M059J (cell line): ENCODE measurements at places on chromosomes 4 and X. TPM values are rescaled to one million over a fixed set of nuclear protein-coding genes. Genes with fewer than 3 reads are reported as not detected.

- DNase-seq = peak; percentile 68
Observed at GRCh38 chr4:7073526-7074390, 5.9 kb upstream of the GRPEL1 start.

DNA sequence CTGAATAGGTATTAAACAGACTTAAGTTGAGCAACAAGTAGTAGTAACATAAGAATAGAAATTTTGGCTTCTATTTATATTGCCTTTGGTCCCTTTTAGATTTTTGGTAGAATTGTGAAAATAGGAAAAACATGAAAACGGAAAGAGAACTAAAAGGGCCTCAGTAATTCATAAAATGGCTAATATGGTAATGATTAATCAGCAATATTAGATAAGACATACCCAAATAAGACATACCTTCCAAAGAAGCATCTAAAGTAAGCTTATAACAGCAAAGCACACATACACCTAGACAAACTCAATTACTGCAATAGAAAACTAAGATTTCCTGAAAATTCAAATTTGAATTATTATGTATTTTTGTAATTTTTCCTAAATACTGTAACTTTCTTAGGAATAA lies 46.4 kb downstream of the CHIC2 start:
- DNase-seq = no peak

DNA sequence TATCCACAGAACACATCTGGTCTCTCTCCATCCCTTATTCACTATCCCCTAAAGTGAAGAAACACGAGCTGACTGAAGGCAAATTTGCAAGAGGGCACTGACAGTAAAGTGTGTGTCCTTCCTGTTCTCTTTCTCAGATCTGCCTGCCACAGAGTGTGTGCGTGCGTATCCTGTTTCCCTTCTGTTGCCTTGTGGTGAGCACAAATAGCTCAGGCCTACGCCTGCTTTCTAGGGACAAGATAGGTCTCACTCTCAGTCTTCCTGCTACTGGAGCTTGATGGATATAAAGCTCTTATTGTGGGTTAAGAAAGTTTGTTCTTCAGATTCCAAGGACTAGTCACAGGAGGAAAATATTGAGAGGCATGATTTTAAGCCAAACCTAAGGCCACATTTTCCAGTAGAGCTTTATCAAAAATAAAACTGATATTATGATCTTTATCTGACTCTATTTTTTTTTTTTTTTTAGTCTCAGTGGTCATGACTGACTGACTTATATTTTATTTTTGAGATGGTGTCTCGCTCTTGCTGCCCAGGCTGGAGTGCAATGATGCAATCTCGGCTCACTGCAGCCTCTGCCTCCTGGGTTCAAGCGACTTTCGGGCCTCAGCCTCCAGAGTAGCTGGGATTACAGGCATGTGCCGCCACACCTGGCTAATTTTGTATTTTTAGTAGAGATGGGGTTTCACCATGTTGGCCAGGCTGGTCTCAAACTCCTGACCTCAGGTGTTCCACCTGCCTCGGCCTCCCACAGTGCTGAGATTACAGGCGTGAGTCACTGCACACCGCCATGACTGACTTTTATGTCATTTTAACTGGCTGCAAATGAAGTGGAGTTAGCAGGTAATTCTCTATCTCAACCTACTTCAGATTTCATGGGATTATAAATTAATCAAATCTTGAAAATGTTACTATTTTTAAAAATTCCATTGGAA lies 140.3 kb upstream of the SH3RF1 start:
- peak; percentile 23 for DNase-seq

DNA sequence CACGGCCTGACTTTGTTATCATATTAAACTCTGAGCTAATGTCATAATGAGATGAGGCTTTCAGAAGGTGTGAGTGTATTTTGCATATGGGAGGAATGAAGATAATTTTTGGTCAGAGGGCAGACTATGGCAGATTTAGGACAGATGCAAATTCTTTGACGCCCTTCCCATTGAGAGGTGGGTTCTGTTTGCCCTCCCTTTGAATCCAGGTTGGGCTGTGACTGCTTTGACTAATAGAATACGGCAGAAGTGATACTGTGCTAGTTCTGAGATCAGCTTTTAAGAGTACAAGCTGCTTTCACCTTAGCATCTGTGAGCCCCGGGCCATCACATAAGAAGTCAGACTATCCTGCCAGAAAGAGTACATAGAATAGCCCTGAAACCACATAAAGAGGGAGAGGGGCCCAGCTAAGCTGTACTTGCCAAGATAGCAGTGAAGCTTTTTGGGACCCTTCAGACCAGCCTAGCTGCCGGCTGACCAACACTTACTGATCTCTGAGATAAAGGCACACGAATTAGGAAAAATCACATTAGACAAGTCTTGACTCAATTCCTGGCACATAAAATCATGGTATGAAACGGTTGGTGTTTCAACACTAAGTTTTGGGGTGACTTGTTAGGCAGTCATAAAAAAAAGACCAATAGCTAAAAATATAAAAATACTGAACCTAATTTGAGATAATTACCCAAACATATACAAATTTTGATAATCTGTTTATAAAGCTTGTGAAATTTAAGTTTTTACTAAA lies 166.7 kb upstream of the SH3RF1 start:
- DNase-seq = no peak

DNA sequence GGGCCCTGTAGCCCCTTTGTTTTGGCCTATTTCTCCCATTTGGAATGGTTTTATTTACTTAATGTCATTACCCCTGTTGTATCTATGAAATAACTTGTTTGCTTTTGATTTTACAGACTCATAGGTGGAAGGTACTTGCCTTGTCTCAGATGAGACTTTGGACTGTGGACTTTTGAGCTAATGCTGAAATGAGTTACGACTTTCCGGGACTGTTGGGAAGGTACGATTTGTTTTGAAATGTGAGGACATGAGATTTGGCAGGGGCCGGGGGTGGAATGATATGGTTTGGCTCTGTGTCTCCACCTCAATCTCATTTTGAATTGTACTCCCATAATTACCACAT lies 39.4 kb downstream of the NLRP2B start:
- DNase-seq = no peak

DNA sequence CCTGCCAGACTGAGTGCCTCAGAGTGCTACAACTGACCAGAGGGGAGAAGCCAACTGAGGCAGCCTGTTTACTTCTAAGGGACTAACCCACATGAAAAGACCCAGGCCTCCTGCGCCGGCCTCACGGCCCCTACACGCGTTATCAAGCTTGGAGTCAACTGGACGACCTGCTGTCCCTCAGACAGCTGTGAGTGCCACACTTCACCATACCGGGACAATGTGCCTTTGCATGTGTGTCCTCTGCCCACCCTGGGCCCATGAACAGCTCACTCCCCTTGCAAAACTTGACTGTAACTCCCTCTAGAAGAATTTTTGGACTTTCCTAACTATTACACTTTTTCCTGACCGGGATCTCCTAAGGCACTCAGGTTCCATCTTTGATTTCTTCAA lies 1.8 kb downstream of the NOP14 start:
- no peak for DNase-seq

DNA sequence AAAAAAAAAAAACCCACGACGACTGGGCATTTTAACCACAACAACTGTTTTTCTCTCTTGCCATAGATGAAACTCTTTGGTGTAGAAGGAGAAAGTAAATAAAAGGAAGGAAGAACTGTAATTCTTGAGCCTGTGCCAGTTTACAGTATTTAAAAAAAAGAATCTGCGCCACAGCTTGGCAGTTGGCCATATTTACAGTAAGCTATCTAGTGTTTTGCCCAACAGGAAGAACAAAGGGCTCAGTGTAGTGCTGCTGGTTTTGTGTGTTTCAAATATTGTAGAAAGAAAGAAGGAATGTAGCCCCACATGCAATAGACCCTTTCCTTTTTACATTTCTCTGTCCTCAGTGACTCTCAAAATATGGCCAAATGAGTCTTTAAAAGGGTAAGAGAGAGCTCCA lies 66.1 kb downstream of the NR3C2 start:
- DNase-seq = peak; percentile 46

DNA sequence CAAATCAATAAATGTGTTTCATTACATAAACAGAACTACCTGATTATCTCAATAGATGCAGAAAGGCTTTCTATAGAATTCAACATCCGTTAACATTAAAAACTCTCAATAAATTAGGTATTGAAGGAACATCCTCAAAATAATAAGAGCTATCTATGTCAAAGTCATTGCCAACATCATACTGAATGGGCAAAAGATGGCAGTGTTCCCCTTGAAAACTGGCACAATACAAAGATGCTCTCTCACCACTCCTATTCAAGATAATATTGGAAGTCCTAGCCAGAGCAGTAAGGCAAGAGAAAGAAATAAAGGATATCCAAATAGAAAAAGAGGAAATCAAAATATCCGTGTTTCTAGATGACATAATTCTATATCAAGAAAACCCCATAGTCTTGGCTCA lies 466.4 kb downstream of the MAGEE1 start:
- peak; percentile 2 for DNase-seq

DNA sequence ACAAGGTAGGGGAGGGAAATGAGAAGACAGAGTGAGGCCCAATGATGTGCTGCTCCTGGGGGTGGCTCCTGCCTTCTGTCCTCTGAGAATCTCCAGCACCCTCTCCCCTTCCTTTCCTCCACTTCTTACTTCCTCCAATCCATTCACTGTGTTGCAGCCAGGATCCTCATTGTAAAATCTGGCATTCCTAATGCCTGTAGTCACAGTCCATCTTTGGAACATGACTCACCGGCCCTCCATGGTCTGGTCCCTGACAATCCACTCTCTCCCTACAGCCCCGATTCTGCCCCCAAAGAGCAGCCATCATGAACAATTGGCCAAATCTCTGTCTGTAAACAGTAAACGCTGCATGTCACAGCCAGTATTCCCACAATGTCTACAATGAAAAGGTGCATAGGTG lies 72.9 kb downstream of the CLNK start:
- peak; percentile 93 for DNase-seq

DNA sequence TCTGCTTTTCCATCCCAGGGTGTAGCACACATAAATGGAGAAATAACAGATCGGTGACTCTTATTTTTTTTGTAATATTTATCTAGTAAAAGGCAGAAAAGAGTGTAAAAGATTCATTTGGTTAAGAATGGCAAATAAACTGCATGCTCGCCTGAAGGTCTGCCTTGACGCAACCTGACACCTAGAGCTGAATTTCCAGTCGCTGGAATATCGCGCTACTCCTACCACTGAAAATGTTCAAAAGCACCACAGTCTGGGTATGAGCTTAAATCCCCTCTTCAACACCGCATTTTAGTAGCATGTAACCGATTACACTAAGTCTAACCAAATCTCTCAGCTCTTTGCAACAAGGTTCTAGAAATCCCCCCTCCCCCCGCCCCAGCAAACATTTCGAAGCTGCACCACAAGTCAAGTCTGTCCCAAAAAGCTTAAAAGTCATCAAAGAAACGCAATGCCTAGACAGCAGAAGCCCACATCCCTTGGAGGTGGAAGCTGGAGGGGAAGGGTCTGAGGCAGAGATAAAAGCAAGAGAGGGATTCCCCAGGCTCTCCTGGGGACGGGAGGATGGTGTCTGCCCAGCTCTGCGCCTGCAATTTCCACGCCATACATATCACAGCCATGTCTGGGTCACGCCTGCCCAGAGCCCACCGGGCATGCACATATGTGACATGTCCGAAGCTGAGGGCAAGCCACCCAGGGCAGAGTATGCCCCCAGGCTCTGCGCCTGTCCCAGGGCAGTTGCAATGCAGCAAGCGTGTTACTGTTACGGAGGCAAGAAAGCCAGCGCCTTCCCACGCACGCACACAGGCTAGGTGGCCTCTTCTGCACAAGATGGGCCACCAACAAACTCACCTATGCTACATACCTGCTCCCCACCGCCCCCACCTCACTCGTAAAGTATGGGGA lies 1.4 kb downstream of the FGF13 start:
- DNase-seq = no peak

The SLC16A2 gene
- 56.5 and 78.7 TPM in 2 replicates for total RNA-seq

DNA sequence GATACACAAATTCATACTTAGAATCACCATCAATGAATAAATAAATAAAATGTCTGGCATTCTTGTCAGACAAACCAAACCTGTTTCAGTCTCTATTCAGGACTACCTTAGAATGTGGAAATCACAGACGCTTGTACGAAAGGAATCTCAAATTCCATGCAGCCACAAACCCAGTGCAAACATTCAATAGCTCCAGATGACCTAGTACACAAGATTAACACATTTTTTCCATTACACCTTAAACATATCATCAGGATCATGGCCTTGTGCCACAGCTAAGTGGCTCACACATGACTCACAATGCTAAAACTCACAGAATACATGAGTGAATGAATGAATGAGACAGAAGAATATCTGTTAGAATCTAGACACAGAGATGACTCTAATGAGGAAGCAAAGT lies 134.2 kb downstream of the PWWP3B start:
- DNase-seq = no peak

The NPY5R gene
- total RNA-seq = not detected in 2 replicates

DNA sequence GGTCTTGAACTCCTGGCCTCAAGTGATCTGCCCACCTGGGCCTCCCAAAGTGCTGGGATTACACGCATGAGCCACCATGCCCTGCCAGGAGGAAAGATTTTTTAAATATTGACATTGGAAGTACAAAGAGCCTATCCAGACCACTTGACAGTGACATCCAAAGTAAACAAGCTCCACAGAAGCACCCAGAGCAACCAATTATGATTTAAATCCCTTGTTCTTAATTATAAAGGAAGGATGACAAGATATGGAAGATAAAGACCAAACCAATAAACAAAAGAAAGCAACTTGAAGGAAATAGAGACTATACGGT lies 27.7 kb upstream of the RPL34 start:
- no peak for DNase-seq

GRCh38 chr4:104743215-104743653 lies 248.5 kb upstream of the CXXC4 start:
- no peak for DNase-seq

DNA sequence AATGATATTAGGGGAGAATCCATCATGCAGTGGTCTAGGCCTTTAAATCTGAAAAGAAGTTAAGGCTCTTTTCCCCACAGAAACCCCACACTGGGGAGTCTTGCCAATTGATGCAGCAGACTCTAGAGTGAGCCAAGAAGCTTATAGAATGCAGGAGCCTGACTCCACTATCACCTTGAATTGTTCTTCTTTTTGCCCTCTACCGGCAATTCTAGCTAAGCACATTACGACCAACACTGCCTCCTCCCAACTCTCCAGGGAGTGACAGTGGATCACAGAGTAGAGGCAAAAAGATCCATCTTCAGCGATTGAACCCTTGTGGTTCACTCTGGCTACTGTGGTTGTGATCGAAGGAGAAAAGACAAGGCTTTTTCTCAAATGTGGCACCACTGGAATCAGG lies 331.5 kb downstream of the NKX6-1 start:
- DNase-seq = no peak

- no peak for DNase-seq
Observed at GRCh38 chr4:189237340-189237739, 703.3 kb upstream of the FRG1 start.

- no peak for DNase-seq
Observed at GRCh38 chrX:40078489-40079227, 19.1 kb downstream of the BCOR start.

The STOX2 gene
- under 0.01 and 0.20 TPM in 2 replicates for total RNA-seq

The CCDC158 gene
- not detected in 2 replicates for total RNA-seq

The RHOXF1 gene
- not detected in 2 replicates for total RNA-seq

DNA sequence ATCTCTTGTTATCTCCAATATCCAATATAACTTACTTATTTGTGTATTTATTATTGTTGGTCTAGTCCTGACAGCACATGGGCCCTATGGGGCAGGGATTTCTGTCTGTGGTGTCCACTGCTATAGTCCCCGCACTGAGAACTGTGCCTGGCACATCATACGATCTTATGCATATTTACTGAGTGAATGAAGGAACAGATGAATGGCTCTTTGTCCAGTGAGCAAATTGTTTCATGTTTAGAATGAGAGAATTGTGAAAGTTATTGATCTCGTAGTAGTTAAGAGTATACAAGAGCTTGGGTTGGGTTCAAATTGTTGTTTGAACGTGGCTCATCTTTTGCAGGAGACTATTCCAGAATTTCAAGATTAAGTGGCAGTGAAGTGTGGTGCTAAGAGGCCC lies 96.1 kb upstream of the SLC34A2 start:
- DNase-seq = no peak

GRCh38 chr4:1218634-1219565 lies 30.0 kb downstream of the CTBP1 start:
- DNase-seq = no peak
